Myocyte (in vitro differentiated cells): ENCODE measurements at places on chromosomes 2 and 18.
A peak's percentile ranks its signal among the peaks of the same experiment; 100 is the strongest.

DNA sequence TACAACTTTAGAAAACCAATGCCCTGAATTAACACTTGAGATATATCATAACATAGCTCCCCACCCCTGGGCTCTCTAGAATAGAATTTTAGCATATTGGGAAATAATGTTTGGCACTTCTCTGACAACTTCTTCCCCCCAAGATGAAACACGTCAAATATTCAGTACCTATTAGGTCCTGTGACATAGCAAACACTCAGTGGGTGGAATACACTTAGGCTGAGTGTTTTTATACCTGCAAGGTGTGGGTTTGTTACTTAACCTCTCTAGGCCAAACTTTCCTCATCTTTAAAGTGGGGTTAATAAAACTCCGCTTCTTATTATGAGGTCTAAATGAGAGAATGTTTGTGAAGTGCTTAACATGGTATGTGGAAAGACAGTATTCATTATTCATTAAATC, 56.1 kb downstream of the LAMA3 start:
- no peak for DNase-seq

- peak; percentile 68 for DNase-seq
Measured at GRCh38 chr2:41737888-41738287, 309.9 kb upstream of the PKDCC start.

- DNase-seq = peak; percentile 3
Measured at GRCh38 chr2:220847006-220847405, 725.1 kb downstream of the EPHA4 start.

GRCh38 chr18:1446765-1447164, 542.1 kb downstream of the ADCYAP1 start:
- DNase-seq = no peak

GRCh38 chr2:30372826-30373225, 74.2 kb upstream of the LCLAT1 start:
- no peak for DNase-seq

- no peak for DNase-seq
Measured at GRCh38 chr2:68579689-68580088, 63.7 kb upstream of the PROKR1 start.

DNA sequence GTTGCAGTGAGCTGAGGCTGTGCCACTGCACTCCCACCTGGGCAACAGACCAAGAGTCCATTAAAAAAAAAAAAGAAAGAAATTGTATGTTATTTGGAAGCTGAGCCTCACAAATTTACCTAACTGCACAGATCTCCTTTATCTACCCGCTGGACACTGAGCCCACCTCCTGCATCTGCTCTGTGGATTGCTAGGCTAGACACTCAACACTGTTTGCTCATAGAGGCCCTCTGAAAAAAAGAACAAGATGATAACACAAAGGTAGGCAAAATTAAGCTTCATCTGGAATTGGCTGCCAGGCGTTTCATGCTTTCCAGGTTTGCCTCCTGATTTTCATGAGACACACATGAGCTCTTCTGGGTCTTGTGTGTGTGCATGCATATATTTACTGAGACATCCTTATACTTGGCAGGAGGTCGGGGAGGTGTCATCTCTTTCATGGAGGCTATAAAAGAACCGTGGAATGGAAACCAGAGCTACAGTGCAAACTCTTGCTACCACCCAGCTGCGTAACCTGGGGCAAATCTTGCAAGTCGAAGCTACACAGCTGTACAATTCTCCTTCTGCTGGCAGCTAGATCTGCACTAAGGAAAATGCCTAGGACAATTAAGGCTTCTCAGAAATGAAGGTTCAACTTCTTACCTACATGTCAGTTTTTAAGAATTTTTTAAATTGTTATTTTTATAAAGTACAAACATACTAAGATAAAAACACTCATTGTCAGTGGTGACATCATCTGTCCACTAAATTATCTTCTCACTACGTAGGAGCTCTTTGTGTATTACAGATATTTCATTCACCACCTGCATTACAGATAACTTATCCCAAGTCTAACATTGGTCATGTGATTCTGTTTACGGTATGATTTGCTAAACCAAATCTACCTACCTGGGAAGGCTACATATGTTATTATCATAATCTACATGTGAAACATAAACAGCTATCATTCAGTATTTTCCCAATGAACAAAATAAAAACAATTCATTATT, 63.1 kb downstream of the CABYR start:
- no peak for DNase-seq

- DNase-seq = no peak
Measured at GRCh38 chr2:49801898-49802450, 647.7 kb upstream of the FSHR start.

GRCh38 chr2:129859175-129859574, 120.3 kb upstream of the RAB6C start:
- no peak for DNase-seq

DNA sequence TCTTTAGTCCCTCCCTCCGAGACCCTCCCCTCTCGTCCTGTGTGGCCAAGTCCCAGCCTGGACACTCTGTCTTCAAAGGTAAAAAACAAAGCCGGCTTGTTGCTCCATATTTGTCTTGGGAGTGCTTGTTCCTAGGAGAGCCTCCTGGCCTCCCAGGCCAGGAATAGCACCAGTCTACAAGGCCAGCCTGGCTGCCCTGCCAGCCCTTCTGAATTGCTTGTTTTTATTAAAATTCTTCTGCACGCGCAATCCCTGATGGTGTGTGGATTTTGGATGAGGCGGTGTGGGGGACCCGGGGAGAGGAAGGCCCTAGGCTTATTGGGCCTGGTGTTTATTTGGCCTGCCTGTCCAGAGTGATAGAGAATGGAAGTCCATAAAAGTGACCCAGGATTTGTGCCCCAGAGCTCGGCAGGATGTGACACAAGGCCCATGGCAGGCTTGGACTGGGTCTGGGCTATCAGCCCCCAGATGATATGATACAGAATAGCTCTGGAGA, 297.3 kb downstream of the CYP26B1 start:
- no peak for DNase-seq

DNA sequence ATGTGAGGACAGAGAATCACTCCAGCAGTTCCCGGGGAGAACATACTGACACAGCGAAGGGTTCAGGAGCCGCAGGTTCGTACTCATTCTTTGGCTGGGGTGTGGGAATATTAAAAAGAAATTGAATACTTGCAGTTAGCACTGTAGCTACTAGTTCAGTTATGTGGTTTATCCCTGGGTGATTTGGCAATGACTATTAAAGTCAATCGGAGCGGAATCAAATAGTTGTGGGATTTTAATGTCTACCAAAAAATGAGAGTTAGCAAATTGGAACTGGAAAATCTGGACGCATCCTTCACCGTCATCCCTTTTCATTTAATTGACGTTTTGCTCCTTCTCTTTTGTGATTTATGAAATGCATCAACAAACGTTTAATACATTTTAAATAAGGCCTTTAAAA, 50.8 kb downstream of the GBX2 start:
- DNase-seq = no peak

DNA sequence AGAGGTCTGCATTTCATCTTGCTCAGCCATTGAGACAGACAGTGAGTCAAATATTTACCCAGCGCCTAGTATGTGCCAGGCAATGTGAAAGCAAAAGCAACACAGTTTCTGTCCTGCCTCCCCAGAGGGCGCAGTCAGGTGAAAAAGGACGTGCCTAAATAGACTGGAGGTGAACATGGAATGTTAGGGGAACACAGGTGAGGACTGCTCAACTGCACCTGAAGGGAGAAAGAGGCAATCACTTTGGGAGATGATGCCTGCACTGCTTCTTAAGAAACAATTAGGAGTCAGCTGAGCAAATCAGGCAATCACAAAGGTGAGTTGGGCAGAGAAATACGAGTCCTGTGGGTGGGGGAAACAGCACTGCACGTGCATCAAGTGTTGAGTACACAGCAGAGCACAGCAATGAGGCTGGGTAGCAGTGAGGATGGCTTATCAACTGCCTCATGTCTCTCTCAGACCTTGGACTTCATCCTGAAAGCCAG, 218.3 kb upstream of the SMAD7 start:
- DNase-seq = no peak

DNA sequence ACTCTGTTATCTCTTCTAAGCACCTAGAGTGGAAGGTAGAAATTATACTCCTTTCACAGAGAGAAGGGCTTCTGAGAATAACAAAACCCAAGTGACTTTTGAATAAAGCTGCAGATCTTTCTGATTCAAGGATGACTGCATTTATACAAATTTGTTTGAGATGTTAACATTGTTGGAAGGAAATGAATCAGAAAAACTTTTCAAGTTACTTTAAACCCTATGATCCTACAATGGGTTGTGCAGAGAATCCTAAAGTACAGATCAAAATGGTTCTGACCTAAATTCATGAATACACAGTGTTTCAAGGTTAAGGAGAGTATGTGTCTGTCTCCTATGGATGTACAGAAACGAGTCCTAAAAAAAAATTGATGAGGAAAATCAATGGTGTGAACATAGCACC, 1.8 kb downstream of the RFTN2 start:
- no peak for DNase-seq

DNA sequence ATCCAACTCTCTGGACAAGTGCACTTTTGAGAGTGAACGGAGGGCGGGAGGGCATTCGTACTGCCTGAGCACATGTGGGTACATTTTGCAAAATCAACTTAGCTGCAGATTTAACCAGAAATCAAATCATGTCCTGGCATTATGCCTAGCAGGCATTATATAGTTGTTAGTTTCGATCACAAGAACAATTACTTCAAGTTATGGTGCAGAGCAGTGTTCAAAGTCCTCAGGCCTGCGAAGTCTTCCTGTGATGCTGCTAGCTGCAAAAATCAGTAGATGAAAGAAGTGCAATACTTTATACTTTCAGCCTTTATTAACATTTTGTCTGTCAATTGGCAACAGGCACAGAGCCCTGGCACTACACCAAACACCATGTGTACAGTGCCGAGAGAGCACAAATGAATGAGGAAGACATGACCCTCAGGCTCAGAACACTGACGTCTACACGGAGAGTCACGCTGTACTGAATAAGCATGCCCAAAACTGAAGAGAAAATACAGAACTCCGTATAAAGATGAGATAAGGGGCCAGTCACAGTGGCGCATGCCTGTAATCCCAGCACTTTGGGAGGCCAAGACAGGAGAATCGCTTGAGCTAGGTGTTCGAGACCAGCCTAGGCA, 92.1 kb upstream of the CREB1 start:
- no peak for DNase-seq
